ENCODE measurements at places on chromosomes 3 and 15.

- H3K36me3 ChIP-seq: no peaks in the 10 kb centered on the region
- no peaks in the 10 kb centered on the region for H3K4me1 ChIP-seq
- H3K27me3 ChIP-seq: no peaks in the 10 kb centered on the region
- H3K27ac ChIP-seq: no peak overlapping the region
- no peak overlapping the region for H3K4me3 ChIP-seq
- DNase-seq: no peak
These were observed 121.4 kb upstream of the SGO1 start for GRCh38 chr3:20307383-20307782.

- no peaks in the 10 kb centered on the region for H3K27me3 ChIP-seq
- H3K27ac ChIP-seq: no peak overlapping the region
- H3K4me1 ChIP-seq: no peaks in the 10 kb centered on the region
- no peaks in the 10 kb centered on the region for H3K36me3 ChIP-seq
- DNase-seq: no peak
These were observed 351.3 kb upstream of the CCDC54 start for GRCh38 chr3:107025961-107026360.

DNA sequence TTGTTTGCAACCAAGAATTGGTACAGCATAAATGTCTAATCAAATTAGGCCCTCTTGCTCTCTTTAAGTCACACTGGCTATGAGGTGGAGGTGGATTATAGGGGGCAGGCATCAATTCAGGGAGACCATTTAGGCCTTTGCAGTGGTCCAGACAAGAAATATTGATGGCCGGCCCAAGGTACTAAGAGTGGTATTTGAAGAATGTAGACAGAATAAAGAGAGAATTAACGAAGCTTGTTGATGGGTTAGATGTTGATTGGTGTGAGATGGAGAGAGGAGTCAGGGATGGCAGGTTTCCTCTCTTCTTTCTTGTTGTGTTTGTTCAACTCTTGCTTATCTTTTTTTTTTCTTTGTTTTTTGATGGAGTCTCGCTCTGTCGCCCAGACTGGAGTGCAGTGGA, 48.5 kb downstream of the PIK3CA start:
- H3K4me3 ChIP-seq: no peak overlapping the region
- DNase-seq: no peak
- no peaks in the 10 kb centered on the region for H3K27me3 ChIP-seq
- H3K27ac ChIP-seq: no peak overlapping the region

GRCh38 chr3:1135194-1135593, 42.4 kb downstream of the CNTN6 start:
- H3K4me1 ChIP-seq: no peaks in the 10 kb centered on the region
- no peak overlapping the region for H3K27ac ChIP-seq
- DNase-seq: no peak
- H3K4me3 ChIP-seq: no peak overlapping the region
- H3K36me3 ChIP-seq: no peaks in the 10 kb centered on the region
- H3K27me3 ChIP-seq: no peaks in the 10 kb centered on the region

GRCh38 chr3:126026277-126026751, 57.3 kb downstream of the ROPN1B start:
- peaks cover 13% of the 10 kb centered on the region for H3K4me1 ChIP-seq
- no peak for DNase-seq
- no peaks in the 10 kb centered on the region for H3K27me3 ChIP-seq
- H3K36me3 ChIP-seq: peaks cover 40% of the 10 kb centered on the region

GRCh38 chr15:81068516-81068915, 65.6 kb upstream of the CFAP161 start:
- DNase-seq: no peak
- H3K4me1 ChIP-seq: no peaks in the 10 kb centered on the region

GRCh38 chr15:97747342-97747741, 213.2 kb upstream of the ARRDC4 start:
- H3K27ac ChIP-seq: no peak overlapping the region
- H3K4me3 ChIP-seq: no peak overlapping the region
- H3K4me1 ChIP-seq: no peaks in the 10 kb centered on the region
- no peaks in the 10 kb centered on the region for H3K36me3 ChIP-seq
- H3K27me3 ChIP-seq: no peaks in the 10 kb centered on the region

DNA sequence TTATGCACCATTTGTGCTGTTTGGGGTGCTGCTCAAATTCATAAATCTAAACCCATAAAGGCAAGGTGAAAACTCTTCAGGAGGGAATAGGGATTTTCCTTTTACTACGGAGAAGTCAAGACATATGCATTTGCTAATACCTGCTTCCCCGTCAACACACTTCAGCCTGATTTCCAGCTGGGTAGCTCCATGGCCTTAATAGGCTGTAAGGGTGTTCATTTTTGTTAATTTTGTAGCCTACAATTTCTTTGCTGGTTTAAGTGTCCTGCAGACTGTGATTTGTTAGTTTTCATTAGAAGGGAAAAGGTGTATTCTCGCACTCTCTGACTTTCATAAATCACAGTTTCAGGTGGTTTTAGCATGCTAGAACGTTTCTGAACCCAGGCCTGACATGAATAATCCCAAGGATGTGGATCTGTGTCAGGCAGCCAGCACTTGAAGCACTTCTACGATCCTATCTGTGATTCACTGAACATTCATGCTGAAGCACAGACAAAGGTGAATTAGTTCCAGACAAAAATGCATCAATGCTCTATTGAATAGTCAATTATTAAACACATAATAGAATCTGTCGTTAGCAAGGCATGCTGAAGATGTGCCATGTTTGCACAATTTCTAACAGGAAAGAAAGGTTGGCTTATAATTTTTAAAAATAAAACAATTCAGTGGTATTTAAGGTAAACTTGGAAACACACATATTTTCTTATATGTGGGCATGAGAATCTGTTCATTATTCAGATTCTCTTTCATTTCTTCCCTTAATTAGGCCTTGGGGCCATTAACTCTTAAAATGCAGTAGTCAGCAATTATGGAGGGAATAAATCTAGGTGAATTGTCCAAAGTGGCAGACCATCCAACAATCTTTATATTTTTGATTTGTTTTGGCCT, 17.9 kb upstream of the NMNAT3 start:
- no peak overlapping the region for H3K27ac ChIP-seq
- DNase-seq: no peak
- H3K4me1 ChIP-seq: no peaks in the 10 kb centered on the region
- no peaks in the 10 kb centered on the region for H3K36me3 ChIP-seq

DNA sequence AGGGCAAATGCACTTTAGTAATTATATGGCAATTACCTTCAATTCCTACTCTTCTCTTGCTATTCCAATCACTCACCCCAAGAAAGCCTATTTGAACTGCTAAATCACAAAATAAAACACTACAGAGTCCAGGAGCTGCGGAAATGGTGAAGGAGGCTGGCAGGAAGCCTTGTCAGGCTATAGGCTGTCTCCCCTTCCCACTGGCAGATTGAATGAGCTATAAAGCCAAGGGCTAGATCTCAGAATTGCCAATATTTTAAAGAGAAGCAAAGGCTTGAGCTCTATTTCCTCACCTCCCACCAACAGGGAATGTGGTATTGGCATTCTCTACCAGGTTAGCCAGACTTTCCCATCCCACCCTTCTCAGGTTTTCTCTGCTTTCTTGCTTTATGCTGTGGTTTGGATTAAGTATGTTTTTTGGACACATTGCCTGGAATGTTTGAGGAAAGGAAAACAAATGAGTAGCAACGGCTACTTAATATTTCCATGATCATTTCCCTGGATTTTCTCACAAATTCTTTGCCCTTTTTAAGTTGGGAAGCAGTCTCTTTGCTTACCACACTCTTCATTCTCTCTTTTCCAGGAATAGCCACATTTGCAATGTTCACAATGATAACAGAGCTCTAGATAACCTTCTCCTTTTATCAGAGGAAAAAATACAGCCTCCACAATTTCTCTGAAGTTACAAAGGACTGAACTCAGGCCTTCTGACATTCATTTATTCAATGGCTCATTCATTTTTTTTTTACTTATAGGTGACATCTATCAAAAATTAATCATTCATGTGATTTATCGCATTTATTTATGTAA, 1125.4 kb downstream of the ROBO1 start:
- no peaks in the 10 kb centered on the region for H3K4me1 ChIP-seq
- H3K27ac ChIP-seq: no peak overlapping the region
- no peak for DNase-seq
- no peak overlapping the region for H3K4me3 ChIP-seq
- no peaks in the 10 kb centered on the region for H3K36me3 ChIP-seq
- H3K27me3 ChIP-seq: no peaks in the 10 kb centered on the region

DNA sequence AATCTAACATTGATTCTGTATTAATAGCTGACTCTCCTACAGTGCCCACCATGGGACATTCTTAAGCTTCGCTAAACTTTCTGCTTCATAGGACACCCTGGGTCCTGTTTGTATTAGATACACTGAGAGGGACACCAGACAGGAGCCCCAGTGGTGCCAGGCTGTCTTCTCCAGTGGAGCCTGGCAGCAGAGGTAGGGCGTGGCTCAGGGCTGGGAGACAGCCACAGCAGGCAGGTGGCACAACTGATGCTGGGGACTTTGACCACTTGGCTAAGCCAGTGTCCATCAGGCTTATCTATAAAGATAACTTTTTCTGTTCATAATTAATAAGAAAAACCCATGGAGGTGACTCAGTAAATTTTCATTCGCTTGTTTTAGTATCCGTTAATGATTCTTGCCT, 21.8 kb downstream of the NIPA1 start:
- peaks cover 4% of the 10 kb centered on the region for H3K4me1 ChIP-seq
- no peak overlapping the region for H3K27ac ChIP-seq
- no peak for DNase-seq
- no peaks in the 10 kb centered on the region for H3K27me3 ChIP-seq

DNA sequence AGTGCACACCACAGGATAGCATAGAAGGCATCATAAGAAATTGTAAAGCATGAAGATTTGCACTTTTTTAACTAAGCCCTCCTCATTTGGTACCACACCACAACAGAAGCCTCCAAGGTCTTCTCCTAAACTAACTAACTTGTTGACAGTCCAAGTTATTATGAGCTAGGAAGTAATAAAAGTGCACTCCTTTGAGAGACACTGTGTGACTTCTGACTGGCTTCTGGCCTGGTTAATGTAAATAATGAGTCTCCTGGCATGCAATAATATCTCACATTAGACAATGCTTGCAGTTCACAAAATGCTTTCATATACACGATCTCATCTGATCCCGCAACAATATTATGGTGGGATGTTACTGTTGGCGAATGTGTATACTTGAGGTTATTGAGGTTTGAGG, 103.9 kb upstream of the SLC24A5 start:
- no peak for DNase-seq
- no peak overlapping the region for H3K4me3 ChIP-seq
- no peaks in the 10 kb centered on the region for H3K36me3 ChIP-seq
- no peaks in the 10 kb centered on the region for H3K27me3 ChIP-seq
- H3K27ac ChIP-seq: no peak overlapping the region

DNA sequence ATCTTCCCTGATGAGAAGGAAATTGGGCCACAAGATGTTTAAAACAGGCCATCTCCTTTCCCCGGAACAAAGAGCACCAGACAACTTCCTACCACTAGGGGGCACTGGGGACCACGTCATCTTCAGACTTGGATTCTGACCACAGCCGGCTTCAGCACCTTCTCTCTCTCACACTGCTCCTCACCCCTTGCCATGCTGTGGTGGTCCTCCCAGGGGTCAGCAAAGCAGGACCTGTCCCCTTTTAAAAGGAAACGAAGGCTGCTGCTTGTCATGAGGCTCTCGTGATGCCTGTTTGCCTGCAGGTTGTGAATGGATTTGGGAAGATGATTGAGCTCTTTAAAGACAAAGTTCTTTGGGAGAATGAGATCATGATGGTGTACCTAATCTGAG, 16.2 kb downstream of the RFT1 start:
- peaks cover 69% of the 10 kb centered on the region for H3K36me3 ChIP-seq
- H3K27ac ChIP-seq: no peak overlapping the region
- no peaks in the 10 kb centered on the region for H3K27me3 ChIP-seq
- H3K4me3 ChIP-seq: no peak overlapping the region
- peaks cover 20% of the 10 kb centered on the region for H3K4me1 ChIP-seq

GRCh38 chr3:152319256-152319655, 50.5 kb downstream of the MBNL1 start:
- H3K4me3 ChIP-seq: no peak overlapping the region
- H3K27ac ChIP-seq: no peak overlapping the region
- peaks cover 26% of the 10 kb centered on the region for H3K36me3 ChIP-seq
- no peaks in the 10 kb centered on the region for H3K27me3 ChIP-seq
- no peak for DNase-seq

DNA sequence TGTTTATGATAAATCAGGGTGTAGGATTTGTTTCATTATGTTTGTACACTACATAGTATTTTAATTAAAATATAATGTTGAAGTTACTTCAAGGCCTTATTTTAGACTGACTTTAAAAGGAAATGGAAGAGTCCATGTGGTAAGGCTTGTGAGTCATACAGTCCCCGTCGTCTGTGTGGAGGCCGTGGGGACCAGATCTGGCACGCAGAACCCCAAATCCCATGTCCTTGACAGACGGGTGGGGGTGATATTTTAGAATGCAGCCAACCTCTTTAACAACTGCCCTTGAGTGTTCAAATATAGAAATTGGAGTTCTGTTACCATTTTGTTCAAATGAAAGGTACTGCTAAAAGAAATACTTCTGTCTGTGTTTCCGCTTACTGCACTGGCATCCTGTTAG, 35.8 kb downstream of the ABHD17C start:
- H3K27me3 ChIP-seq: no peaks in the 10 kb centered on the region
- H3K4me1 ChIP-seq: no peaks in the 10 kb centered on the region
- no peak for DNase-seq
- no peak overlapping the region for H3K27ac ChIP-seq
- H3K4me3 ChIP-seq: no peak overlapping the region
- H3K36me3 ChIP-seq: no peaks in the 10 kb centered on the region

GRCh38 chr3:81465510-81466200, 295.8 kb downstream of the GBE1 start:
- H3K27me3 ChIP-seq: no peaks in the 10 kb centered on the region
- no peak overlapping the region for H3K27ac ChIP-seq
- H3K4me3 ChIP-seq: no peak overlapping the region
- no peak for DNase-seq
- H3K36me3 ChIP-seq: no peaks in the 10 kb centered on the region

- H3K27ac ChIP-seq: no peak overlapping the region
- no peaks in the 10 kb centered on the region for H3K27me3 ChIP-seq
- no peak overlapping the region for H3K4me3 ChIP-seq
- no peaks in the 10 kb centered on the region for H3K4me1 ChIP-seq
- DNase-seq: no peak
- H3K36me3 ChIP-seq: no peaks in the 10 kb centered on the region
These were observed 26.7 kb downstream of the ISL2 start for GRCh38 chr15:76363251-76363650.

DNA sequence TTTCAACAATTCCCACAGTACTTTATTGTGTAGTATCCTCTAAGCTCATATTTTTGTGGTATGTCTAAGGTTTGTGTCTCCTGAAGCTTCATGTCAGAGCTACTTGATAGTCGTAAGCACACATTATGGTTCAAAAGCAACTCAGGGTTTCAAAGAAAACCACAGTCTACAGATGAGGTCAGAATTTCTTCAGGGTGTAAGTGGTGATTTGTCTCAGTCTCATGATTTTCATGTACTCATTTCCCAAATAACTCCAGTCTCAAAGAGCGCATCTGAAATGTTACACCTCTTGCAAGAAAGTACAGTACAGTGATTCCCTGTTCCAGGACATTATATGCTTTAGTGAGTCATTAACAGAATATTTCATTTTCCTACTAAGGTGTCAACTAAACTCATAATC, 47.5 kb upstream of the SSR3 start:
- no peak for DNase-seq
- peaks cover 9% of the 10 kb centered on the region for H3K4me1 ChIP-seq
- H3K27ac ChIP-seq: no peak overlapping the region
- H3K4me3 ChIP-seq: no peak overlapping the region

- DNase-seq: no peak
- no peak overlapping the region for H3K4me3 ChIP-seq
- no peak overlapping the region for H3K27ac ChIP-seq
- no peaks in the 10 kb centered on the region for H3K27me3 ChIP-seq
- H3K36me3 ChIP-seq: no peaks in the 10 kb centered on the region
These were observed 297.3 kb downstream of the DOCK3 start for GRCh38 chr3:50972029-50972428.
